Cerebellar nuclear complex (tissue), 1 donor: ENCODE measurements at places on chromosomes 16 and 17.

DNA sequence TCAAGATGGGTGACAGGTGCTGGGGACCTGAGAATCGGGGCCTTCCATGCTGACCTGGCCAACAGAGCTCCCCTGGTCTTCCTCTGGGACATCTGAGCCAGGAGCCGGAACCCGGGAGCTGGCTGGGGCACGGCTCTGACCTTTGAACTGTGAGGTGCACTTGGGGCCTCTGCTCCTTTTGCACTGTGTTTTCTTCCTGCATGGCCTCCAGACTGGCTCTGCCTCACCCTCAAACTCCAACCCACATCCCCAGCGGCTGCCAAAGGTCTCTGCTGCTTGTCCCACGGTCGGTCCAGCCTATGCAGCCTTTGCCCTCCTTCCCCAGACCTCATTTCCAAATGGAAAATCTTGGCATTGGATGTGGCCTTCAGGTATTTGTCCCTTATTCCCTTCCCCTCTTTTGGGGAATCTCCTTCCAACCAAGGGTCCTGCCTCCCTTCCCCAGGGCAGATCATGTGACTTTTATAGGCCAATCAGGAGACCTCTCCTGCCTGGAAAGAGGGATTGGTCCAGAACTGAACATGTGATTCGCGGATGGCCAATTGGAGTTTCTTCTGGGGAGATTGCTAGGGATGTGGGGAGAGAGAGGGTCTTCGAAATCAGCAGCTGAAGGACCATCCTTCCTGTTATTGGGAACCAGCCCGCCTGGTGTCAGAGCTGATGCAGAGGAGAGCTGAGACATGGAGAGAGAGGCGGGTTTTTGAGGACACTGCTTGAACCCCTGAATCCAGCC lies 117.9 kb downstream of the CYLD start:
- no peak for DNase-seq

DNA sequence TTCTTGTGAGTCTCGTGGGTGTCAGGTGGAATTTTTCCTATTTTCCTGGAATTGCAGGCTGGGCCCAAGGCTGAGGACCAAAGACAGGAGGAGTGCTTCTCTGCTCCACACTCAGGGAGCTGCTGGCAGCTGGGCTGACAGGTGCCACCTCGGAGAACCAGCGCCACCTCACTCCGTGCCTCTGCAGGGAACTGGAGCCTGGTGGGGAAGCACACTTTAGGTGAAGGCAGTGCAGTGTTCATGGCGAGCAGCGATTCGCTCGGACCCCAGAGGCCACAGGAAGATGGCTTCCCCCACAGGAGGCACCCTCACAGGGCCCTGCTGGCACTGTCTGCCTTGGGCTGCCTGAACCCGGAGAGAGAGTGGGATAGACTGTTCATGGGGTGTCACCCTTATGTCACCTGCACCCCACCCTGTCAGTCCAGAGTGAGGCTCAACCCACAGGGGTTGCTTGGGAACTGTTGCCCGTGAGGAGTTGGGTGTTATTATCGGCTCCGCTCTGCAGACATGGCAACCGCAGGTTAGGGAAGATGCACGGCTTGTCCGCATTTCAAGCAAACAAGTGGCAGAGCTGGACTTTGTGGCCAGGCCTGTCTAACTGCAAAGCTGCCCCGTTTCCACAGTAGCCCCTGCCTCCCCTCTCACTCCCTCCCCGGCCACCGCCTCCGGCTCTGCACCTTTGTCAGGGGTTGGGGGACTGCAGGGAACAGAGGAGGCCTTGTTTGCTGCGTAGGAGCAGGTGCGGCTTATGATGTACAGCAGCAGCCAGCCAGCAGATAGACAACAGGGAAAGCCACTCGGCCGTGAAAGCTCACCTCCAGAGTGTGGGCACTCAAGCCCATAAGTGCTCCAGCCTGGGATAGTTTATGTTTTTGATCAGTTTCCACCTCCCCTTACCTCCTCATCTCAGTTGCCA lies 15.5 kb downstream of the TBC1D24 start:
- DNase-seq, result no peak

- DNase-seq, result no peak
Measured at GRCh38 chr16:13767215-13767614, 152.7 kb upstream of the ERCC4 start.

DNA sequence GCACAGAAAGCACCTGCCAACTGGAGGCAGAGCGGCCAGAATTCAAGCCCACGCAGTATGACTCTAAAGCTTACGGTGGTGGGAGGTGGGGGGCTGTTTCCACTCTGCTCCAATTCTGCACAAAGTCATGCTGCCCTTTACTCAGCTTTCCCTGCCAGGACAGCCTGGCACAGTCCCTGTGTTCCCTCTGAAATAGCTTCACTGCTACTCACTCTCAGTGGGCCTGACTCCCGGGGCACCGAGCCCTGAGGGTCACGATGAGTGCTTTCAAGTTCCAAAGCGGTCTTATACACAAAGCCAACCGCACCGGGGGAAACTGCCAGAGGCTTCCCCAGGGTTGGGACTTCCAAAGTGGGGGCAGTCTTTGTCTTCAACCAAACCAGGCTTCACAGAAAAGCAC lies 306.1 kb upstream of the XYLT1 start:
- DNase-seq, result no peak

DNA sequence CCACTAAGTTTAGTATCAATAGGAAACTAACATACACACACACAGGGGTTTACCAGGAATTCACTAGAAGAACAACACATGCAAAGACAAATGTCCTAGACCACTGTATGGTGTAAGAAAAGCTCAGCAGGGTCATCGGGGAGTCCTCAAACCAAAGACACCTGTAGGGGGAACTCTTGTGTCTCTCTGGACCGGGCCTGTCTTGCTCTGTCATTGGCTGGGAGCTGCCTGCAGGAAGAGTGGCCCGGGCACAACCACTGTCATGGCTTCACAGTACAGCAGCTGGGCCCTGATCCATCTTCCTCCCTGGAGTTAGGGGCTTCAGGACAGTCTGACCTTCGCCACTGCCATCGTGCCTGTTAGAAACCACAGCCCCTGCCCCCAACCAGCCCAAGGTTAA lies 263.6 kb upstream of the DYNLRB2 start:
- no peak for DNase-seq

DNA sequence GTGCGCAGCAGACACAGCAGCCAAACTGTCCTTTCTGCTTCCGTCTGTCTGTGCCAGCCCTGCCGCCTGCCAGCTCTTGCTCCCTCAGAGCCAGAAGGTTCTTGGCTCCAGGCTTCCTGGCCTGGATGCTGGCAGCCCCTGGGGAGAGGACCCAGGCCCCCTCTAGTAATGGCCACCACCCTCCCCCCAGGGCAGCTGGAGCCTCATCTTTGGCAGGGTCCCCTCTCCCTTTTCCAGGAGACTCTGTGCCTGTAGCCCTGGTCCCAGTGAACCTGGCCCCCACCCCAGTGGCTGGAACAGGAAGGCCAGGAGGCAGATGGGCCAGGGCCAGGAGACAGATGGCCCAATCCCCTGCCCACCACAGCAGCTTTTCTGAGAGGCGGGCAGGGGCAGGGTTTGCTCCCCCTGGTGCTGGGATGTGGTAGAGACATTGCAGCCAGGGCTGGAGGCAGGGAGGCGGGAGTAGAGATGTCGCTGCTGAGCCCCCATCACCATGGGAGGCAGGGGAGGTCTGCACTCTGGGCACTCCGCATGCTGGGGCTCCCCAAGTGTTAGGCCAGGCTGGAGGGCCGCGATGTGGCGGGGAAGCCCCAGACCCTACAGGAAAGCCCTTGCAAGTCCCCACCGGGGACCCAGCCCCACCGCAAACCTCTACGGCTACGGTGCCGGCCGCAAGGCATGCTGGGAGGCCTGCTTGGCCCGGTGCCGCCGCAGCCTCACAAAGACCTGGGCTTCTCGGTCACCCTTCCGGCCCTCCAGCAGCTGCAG lies 16.7 kb downstream of the UNC13D start:
- peak; percentile 39 for DNase-seq

DNA sequence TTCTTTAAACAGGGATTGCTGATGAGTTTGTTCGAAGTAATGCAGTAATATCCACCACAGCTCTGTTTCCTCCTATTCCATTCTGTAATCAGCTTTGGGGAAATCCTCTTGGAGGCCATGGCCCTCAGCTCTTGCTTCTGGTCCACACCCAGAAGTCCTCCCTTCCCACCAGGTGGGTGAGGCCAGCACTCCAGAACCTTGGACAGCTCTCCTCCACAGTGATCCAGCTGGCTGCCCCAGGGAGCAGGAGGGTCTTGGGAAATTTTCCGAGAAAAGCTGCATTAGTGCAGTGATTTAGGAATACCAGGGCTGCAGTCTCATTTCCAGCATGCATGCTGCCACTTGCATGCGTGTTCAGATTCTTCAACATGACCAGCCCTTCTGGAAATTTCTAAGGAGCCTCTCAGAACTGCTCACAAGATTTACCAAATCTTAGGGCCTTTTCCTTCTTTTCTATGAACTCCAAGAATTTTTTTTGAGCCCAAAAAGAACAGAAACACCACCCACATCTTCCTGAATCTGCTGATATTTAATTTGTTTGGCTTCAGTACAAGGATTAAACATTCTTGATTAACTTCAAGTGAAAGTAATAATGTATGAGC lies 4.2 kb downstream of the SMPD3 start:
- no peak for DNase-seq

DNA sequence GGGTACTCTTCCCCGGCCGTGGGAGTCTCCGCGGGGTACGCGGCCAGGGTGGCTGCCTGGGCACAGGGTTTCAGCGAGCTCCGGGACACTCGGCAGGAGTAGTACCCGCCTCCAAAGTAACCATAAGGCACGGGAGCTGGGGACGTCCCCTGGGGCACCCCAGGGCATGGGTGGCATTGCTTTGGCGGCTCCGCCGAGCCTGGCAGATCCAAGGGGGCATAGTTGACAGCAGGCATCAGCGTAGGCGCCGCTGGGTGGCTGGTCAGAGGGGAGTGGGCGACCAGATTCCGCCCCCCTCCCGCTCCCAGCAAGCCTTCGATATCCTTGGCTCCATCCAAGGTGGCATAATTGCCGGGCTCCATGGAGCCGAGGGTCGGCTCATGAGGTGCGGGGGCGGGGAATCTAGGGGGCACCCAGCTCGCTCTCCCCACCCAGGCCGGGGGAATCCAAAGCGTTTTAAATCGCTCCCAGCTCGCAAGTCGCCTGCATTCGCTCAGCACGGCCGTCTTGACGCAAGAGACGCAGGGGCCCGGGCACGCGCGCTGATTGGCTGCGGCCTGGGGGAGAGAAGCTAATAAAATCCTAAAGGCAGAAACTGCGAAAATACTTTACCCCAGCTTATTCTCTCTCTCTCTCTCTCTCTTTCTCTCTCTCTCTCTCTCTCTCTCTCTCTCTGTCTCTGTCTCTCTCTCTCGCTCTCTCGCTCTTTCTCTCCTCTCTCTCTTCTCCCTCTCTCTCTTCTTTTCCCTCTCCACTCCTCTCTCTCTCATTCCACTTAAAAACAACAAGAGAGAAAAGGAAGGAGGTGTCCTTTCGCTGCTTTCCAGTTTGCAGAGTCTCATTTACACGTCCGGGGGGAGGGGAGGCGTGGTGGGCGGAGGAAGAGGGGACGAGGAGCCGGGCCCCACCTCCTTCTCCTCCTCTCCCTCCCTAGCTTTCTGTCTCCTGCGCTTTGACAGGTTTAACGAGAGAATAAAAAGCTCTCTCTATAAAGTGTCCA lies at the start of gene HOXB13:
Gene HOXB13, minus strand, starts transcription at position 519 of the 1,000 bp plus-strand sequence. Its CDS starts 157 bp downstream, at position 362.
- no peak for DNase-seq

DNA sequence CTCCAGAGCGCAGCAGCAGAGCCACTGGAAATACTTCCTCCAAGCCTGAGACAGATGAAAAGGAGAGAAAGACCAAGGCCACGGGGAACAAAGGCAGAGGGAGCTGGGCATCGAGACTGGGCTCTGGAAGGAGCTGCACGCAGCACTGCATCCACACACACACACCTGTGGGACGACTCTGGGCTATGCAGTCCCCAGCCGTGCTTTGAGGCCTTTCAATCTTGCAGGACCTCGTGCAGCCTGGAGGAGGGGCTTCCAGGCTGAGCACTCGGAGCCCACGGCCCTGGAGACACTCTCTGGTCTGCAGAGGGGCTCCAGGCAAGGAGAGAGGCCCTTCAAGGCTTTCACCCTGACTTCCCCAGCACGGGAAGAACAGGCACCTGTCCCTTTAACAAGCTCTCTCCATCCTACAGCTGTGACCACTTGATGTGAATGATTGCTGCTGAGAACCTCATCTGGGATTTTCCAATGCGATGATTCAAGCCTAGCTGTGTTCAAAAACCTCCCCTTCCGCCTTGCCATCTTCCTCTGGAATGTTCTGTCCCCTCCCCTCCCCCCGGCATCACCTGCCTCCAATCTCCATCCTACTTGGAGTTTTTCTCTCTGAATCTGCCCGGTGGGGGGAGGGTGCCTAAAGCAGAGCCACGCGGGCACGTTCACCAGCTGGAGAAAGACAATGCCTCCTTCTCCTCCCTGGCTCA lies 37.5 kb downstream of the RBFOX3 start:
- DNase-seq, result no peak

DNA sequence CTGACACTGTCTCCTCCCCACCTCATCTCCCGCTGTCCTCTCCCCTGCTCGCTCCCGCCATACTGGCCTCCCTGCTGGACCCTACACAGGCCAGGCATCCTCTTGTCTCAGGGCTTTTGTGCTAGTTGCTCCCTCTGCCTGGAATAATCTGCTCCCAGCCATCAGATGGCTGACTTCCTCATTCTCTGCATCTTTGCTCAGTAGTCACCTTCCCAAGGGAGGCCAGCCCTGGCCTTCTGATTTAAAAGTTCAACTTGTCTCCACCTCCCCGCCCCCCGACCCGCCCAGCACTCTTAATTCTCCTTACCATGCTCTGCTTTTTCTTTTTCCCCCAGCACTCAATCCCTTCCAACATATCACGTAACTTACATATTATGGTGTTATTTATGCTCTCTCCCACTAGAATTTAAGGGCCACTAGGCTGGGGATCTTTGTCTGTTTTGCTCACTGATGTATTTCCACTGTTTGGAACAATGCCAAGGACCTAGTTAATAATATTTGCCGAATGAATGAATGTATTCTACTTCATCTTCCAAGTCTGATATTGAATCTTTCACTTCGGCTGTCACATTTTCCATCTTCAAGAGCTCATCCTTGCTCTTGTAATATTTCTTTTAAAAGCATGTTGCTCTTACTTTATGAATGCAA lies 178.3 kb downstream of the CDK5R1 start:
- DNase-seq, result no peak

- no peak for DNase-seq
Measured at GRCh38 chr16:77951788-77952187, 70.6 kb upstream of the CLEC3A start.

GRCh38 chr17:21495281-21495680 lies 119.1 kb downstream of the KCNJ12 start:
- no peak for DNase-seq

GRCh38 chr17:50956750-50957523 lies 90.8 kb upstream of the TOB1 start:
- no peak for DNase-seq

- no peak for DNase-seq
Measured at GRCh38 chr16:50560903-50561863, 13.0 kb downstream of the NKD1 start.
